ENCODE measurements at places on chromosomes 1 and 21.

- DNase-seq = no peak
Measured at GRCh38 chr21:36208326-36209013, 51.8 kb downstream of the DOP1B start.

GRCh38 chr1:161083748-161084596 is 5.4 kb downstream of the NECTIN4 start:
- DNase-seq = no peak

GRCh38 chr1:71053146-71053545 is 5.5 kb upstream of the PTGER3 start:
- DNase-seq = no peak

DNA sequence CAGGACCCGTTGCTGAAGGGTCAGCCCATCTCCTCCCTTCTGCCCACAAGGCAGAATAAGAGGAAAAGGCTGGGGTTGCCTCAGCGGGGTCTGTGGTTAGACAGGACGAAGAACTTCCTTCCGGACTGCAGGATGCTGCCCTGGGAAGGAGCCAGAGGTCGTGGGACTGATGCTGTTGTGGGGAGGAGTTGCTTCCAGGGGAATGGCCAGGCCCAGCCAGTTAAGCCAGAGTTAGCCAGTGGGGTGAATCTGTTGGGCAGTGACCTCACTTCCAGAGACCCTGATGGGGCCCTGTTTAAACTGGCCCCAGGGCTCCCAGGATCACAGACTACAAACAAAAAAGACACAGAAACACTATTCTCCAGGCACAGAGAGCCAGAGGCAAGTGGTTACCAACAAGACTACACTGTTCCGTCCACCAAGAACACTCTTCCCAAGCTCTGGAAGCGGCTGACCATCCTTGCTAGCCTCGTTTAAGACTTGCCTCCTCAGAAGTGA is 13.0 kb downstream of the FAM229A start:
- DNase-seq = no peak

DNA sequence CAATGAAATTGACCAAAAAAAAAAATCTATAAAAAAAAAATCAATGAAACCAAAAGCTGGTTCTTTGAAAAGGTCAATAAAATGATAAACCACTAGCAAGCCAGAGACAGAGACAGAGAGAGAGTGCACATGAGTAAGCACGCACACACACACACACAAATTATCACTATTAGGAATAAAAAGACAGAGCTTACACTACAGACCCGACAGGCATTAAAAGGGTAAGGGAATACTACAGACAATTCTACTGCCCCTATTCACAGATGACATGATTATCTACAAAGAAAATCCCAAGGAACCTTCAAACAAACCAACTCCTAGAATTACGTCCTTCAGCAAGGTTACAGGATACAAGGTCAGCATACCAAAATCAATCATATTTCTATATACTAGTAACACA is 38.6 kb downstream of the TARBP1 start:
- no peak for DNase-seq

DNA sequence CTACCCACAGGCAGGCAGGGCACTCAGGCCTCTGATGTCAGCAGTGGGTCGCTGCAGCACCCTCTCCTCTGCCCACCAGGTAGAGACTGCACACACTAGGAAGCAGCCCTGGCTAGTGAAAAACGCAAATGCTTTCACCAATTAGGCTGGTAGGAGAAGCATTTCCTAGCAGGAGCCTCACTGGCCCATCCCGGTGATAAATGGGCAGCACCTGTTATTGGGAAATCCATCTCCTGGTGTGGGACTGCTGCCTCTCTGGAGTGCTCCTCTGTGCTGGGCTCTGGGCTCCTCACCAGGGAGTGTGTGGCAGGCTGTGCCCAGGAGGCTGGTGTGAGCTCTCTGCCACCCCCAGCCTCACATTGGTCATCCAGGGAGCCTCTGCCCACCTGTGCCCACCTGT is 28.6 kb downstream of the LRP8 start:
- no peak for DNase-seq

All from NK-92 treated with Interleukin-12 subunit alpha and Interleukin-12 subunit beta, amount 100 ng/mL, for 24 hours (cell line).